ENCODE measurements at places on chromosomes 12 and 14.
A peak's percentile ranks its signal among the peaks of the same experiment; 100 is the strongest.

- H3K4me1 ChIP-seq, result peaks cover 13% of the 10 kb centered on the region
- no peak overlapping the region for H3K27ac ChIP-seq
- H3K4me3 ChIP-seq, result no peak overlapping the region
- H3K36me3 ChIP-seq, result no peaks in the 10 kb centered on the region
- no peak for DNase-seq
These were observed 168.5 kb upstream of the BMP4 start for GRCh38 chr14:54125109-54125508.

DNA sequence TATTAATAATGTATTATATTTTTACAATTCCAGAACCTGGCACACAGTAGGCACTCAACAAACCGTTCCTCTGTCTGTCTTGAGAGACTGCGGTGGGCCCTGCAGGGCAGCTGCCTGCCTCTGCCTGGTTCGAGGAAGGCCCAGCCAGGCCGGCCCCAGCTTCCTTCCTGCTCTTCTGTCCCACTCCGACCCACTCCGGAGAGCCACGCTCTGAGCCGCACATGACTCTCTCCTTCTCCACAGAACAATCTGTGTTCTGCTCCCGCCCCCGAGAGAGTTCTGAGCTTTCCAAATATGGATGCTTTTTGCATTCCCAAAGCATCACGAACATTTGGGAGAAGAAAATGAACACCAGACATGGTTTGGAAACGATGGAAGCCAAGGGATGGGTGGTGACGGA lies 57.3 kb downstream of the TTC7B start:
- H3K27ac ChIP-seq, result no peak overlapping the region
- no peaks in the 10 kb centered on the region for H3K36me3 ChIP-seq
- H3K4me1 ChIP-seq, result no peaks in the 10 kb centered on the region
- H3K4me3 ChIP-seq, result peak overlapping the region; percentile 72
- no peaks in the 10 kb centered on the region for H3K27me3 ChIP-seq

GRCh38 chr12:120488057-120488640 lies 7.8 kb upstream of the DYNLL1 start:
- no peak overlapping the region for H3K27ac ChIP-seq
- H3K27me3 ChIP-seq, result no peaks in the 10 kb centered on the region
- peaks cover 21% of the 10 kb centered on the region for H3K36me3 ChIP-seq
- no peak overlapping the region for H3K4me3 ChIP-seq

GRCh38 chr14:40757376-40757950 lies 849.2 kb upstream of the LRFN5 start:
- no peaks in the 10 kb centered on the region for H3K4me1 ChIP-seq
- no peak for DNase-seq
- no peak overlapping the region for H3K4me3 ChIP-seq
- H3K27ac ChIP-seq, result no peak overlapping the region

DNA sequence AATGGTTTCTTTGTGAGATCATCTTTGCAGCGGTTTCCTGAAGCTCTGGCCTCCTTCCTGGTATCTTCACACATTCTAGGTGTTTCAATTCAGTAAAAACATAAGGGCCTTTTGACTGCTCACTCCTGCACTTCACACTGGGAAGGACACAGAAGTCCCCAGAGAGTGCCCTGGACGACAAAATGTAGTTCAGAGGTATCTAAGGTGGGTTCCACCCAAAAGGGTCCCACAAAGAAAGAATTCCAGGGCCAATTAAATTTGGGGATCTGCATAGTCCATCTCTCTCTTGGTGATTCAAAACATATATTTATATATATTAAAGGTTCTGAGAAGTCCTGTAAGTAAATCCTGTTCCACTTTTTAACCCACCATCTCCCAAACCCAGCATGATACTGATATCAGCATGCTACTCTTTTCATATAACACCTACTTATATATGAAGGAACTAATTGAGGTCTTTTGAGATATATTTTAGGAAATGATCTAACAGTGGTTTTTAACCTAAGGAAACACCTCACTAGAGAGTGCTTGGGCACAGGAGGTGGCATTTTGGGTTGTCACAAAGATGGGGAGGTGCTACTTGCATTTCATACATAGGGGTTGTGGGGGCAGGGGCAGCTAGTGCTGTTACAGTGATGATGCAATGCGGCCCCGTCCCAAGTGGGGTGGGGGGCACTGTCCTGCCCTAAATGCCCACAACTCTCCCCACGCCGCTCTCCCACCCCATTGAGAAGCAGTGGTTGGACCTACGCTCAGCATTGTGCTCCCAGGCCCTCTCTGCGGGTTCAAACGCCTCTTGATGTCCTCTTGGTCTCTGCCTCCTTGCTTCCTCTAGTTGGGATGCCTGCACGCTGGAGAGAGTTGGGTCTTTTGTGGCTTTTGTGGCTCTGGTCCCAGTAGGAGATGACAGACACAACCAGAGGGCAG lies 109.4 kb downstream of the ARF6 start:
- H3K4me1 ChIP-seq, result peaks cover 49% of the 10 kb centered on the region
- H3K27me3 ChIP-seq, result no peaks in the 10 kb centered on the region
- H3K4me3 ChIP-seq, result peak overlapping the region; percentile 73
- peak overlapping the region; percentile 95 for H3K27ac ChIP-seq
- H3K36me3 ChIP-seq, result no peaks in the 10 kb centered on the region

GRCh38 chr14:76955575-76956315 lies 72.8 kb downstream of the IRF2BPL start:
- no peaks in the 10 kb centered on the region for H3K27me3 ChIP-seq
- no peaks in the 10 kb centered on the region for H3K36me3 ChIP-seq
- DNase-seq, result peak; percentile 75

- DNase-seq, result no peak
- no peak overlapping the region for H3K4me3 ChIP-seq
- no peak overlapping the region for H3K27ac ChIP-seq
- H3K27me3 ChIP-seq, result no peaks in the 10 kb centered on the region
- peaks cover 12% of the 10 kb centered on the region for H3K4me1 ChIP-seq
These were observed 15.0 kb downstream of the MAP3K9 start for GRCh38 chr14:70794294-70794693.

- H3K27me3 ChIP-seq, result no peaks in the 10 kb centered on the region
- peak overlapping the region; percentile 84 for H3K4me3 ChIP-seq
These were observed 631 bp downstream of the RESF1 start for GRCh38 chr12:31959701-31960391.
